ENCODE measurements at places on chromosomes 3 and 15. TPM values are rescaled to one million over a fixed set of nuclear protein-coding genes. Genes with fewer than 3 reads are reported as not detected.

The MUC20 gene
- 1.4 TPM for total RNA-seq

GRCh38 chr3:15341030-15341726 is 8.8 kb upstream of the SH3BP5 start:
- DNase-seq: no peak
- H3K36me3 ChIP-seq: no peaks in the 10 kb centered on the region
- no peaks in the 10 kb centered on the region for H3K27me3 ChIP-seq
- peaks cover 5% of the 10 kb centered on the region for H3K4me1 ChIP-seq
- no peak overlapping the region for H3K27ac ChIP-seq

DNA sequence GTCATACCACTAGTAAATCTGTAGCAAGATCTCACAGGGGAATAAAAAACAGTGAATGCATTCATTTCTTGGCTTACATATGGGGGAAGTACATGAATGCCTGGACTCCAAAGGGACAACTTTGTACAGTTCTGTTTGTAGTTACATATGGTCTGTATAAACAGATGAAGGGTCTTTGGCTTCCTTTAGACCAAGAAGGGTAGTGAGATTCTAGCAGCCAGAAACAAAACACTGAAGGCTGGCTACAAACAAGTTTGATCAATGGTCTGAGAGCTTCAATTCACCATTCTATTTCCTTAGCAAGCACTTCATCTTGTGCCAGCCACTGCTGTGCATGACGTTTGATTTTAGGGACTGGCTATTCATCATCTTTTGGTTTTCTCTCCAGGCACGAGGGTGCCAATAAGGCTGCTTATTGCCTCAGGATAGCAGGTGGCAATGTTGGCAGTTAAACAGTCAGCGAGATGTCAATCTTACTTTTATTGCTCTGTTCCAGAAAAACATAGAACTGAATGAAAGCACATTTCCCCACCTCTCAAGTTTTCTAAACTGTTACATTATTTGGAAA is 313.7 kb upstream of the COL8A1 start:
- no peaks in the 10 kb centered on the region for H3K4me1 ChIP-seq
- no peak for DNase-seq
- no peaks in the 10 kb centered on the region for H3K36me3 ChIP-seq
- H3K27ac ChIP-seq: no peak overlapping the region
- H3K4me3 ChIP-seq: no peak overlapping the region
- no peaks in the 10 kb centered on the region for H3K27me3 ChIP-seq

- no peak for DNase-seq
- H3K36me3 ChIP-seq: peaks cover 47% of the 10 kb centered on the region
- H3K27me3 ChIP-seq: no peaks in the 10 kb centered on the region
- H3K4me3 ChIP-seq: no peak overlapping the region
- peaks cover 22% of the 10 kb centered on the region for H3K4me1 ChIP-seq
- H3K27ac ChIP-seq: peak overlapping the region; percentile 94
These were observed 1.5 kb upstream of the C3orf62 start for GRCh38 chr3:49278548-49278947.

GRCh38 chr15:94335616-94336015 is 104.3 kb downstream of the MCTP2 start:
- no peak for DNase-seq
- no peaks in the 10 kb centered on the region for H3K4me1 ChIP-seq

DNA sequence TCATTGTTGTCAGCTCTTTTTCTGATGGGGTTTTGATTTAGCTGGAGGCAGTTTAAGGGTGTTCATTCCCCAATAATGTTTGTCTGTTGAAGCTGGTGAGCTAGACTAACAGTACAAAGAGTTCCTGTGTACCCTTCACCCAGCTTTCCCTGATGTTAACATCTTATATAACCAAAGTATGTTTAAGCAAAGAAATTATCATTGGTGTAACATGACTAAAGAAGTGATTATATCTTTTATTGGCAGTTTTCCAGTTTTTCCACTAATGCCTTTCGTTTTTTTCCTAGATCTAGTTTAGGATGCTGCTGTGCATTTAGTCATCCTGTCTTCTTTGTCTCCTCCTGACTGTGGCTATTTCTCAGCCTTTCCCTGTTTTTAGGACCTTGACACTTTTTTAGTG is 165.6 kb downstream of the LPP start:
- H3K36me3 ChIP-seq: no peaks in the 10 kb centered on the region
- no peak overlapping the region for H3K27ac ChIP-seq
- DNase-seq: no peak
- H3K27me3 ChIP-seq: no peaks in the 10 kb centered on the region

The ASB14 gene
- total RNA-seq: 10.2 TPM

- H3K4me3 ChIP-seq: no peak overlapping the region
- DNase-seq: no peak
- no peaks in the 10 kb centered on the region for H3K27me3 ChIP-seq
These were observed 39.1 kb downstream of the MYO1E start for GRCh38 chr15:59333401-59334075.

- no peaks in the 10 kb centered on the region for H3K27me3 ChIP-seq
- no peak overlapping the region for H3K4me3 ChIP-seq
- no peak for DNase-seq
- H3K36me3 ChIP-seq: no peaks in the 10 kb centered on the region
- H3K27ac ChIP-seq: no peak overlapping the region
These were observed 18.3 kb downstream of the CPB1 start for GRCh38 chr3:148845756-148846395.

- H3K36me3 ChIP-seq: no peaks in the 10 kb centered on the region
- peak overlapping the region; percentile 64 for H3K4me3 ChIP-seq
- peak overlapping the region; percentile 82 for H3K27ac ChIP-seq
- peaks cover 2% of the 10 kb centered on the region for H3K27me3 ChIP-seq
- DNase-seq: no peak
- peaks cover 19% of the 10 kb centered on the region for H3K4me1 ChIP-seq
These were observed 3.6 kb downstream of the ACTC1 start for GRCh38 chr15:34791701-34792100.

DNA sequence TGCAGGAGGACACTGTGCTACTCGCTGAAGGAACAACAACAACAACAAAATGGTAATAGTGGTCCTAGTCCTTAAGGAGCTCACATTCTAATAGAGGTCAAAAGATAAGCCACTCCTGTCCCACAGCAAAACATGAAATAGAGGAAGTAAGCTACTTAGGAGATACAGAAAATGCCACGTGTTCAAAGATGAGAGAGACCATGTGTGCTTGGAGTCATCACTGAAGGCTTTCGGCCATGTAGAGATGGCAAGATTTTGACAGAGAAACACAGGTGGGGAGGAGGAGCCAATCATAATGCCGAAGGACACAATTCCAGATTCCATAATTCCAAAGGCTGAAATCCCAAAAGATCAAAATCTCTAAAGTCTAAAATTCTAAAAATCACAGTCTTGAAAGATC is 24.8 kb upstream of the RIOX2 start:
- H3K36me3 ChIP-seq: no peaks in the 10 kb centered on the region
- no peak for DNase-seq
- H3K4me3 ChIP-seq: no peak overlapping the region
- H3K27me3 ChIP-seq: no peaks in the 10 kb centered on the region
- no peak overlapping the region for H3K27ac ChIP-seq

DNA sequence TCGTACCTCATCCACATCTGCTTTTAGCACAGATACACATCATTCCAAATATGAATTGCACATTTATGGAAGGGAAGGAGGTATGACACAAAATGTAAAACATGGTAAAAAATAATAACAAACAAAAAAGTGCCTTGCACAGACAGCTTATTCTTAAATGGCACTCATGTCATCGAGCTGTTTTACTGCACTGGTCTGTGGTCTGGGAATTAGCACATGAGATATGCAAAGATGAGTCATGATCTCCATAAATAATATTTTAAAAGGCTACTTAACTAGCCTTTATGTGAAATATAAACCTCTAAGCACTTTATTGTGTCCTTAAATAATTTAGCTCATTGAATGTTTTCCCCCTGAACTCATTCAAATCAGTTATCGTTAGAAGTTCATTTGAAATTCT is 142.2 kb upstream of the ZNF385D start:
- H3K4me3 ChIP-seq: no peak overlapping the region
- no peak overlapping the region for H3K27ac ChIP-seq
- H3K36me3 ChIP-seq: no peaks in the 10 kb centered on the region
- H3K4me1 ChIP-seq: peaks cover 4% of the 10 kb centered on the region

The DYNLT2B gene
- total RNA-seq: not detected

- no peak for DNase-seq
- no peak overlapping the region for H3K4me3 ChIP-seq
- H3K27ac ChIP-seq: no peak overlapping the region
- H3K36me3 ChIP-seq: no peaks in the 10 kb centered on the region
These were observed 1449.0 kb downstream of the OTOL1 start for GRCh38 chr3:162945626-162946025.

The LTF gene
- total RNA-seq: 3.8 TPM

- no peak overlapping the region for H3K4me3 ChIP-seq
- peaks cover 45% of the 10 kb centered on the region for H3K4me1 ChIP-seq
- H3K36me3 ChIP-seq: no peaks in the 10 kb centered on the region
- H3K27ac ChIP-seq: no peak overlapping the region
These were observed 4.3 kb downstream of the GOLIM4 start for GRCh38 chr3:168091302-168091858.

The PRKAR2A gene
- total RNA-seq: 126 TPM

- no peak for DNase-seq
- H3K4me3 ChIP-seq: no peak overlapping the region
- no peaks in the 10 kb centered on the region for H3K27me3 ChIP-seq
- no peak overlapping the region for H3K27ac ChIP-seq
These were observed 25.4 kb downstream of the CACNA2D2 start for GRCh38 chr3:50478051-50478450.

The TRPM1 gene
- total RNA-seq: not detected

- DNase-seq: no peak
- no peaks in the 10 kb centered on the region for H3K4me1 ChIP-seq
These were observed 408.9 kb upstream of the WNT5A start for GRCh38 chr3:55895897-55896566.

DNA sequence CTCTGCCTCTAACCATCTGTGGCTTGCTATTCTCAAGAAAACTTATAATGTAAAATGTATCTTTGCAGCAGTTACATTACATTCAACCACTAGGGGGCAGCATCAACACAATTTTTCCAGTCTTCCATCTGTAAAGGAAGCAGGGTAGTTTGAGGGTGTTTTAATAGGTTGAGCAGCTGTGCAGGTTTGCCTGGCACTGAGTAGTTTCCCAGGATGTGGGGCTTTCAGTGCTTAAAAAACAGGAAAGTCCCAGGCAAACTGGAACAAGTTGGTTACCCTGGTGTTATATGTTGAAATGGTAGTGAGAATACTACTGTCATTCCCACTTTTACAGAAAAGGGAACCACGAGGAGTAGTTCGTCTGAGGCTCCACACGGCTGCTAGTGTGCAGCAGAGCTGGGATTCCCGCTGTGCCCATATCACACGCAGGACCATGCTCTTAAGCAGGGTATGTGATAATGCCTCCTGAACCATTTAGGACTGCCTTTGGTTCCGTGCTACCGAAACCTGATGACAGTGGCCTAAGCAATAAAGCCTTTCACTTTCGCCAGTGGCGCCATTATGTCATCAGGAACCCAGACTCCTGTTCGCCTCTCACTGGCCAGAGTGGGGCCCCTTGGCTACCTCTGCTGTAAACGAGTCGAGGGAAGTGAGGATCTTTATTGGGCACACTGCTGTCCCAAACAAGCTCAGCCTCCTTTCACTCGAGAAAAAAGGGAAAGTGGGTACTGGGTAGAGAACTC is 64.7 kb upstream of the ZBTB38 start:
- H3K27ac ChIP-seq: no peak overlapping the region
- H3K4me1 ChIP-seq: no peaks in the 10 kb centered on the region
- DNase-seq: no peak
- H3K36me3 ChIP-seq: no peaks in the 10 kb centered on the region
- no peak overlapping the region for H3K4me3 ChIP-seq
- no peaks in the 10 kb centered on the region for H3K27me3 ChIP-seq

- no peak overlapping the region for H3K27ac ChIP-seq
- H3K27me3 ChIP-seq: peaks cover 33% of the 10 kb centered on the region
- H3K4me3 ChIP-seq: no peak overlapping the region
- DNase-seq: no peak
- peaks cover 8% of the 10 kb centered on the region for H3K4me1 ChIP-seq
- no peaks in the 10 kb centered on the region for H3K36me3 ChIP-seq
These were observed 3.5 kb downstream of the VIPR1 start for GRCh38 chr3:42505849-42506410.

The PLIN1 gene
- total RNA-seq: 0.79 TPM

DNA sequence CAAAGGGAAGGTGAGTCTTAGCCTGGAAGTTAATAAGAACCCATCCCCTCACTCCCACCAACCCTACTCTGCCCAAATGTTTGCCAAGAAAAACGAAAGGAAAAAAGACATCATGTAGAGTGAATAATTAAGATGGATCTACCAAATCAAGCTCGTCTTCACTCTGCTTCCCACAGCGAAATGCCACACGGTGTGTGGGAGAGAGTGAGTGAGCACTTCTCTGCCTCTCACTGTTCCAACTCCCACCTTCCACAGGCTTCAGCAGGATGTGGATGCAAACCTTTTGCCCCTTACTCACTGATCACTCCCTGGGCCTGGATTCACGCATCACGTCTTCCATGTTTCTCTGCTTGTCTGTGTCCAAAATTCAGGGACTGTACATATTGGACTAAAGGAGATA is 85.4 kb downstream of the WDR76 start:
- no peaks in the 10 kb centered on the region for H3K4me1 ChIP-seq
- DNase-seq: no peak
- H3K36me3 ChIP-seq: no peaks in the 10 kb centered on the region
- no peaks in the 10 kb centered on the region for H3K27me3 ChIP-seq

- peaks cover 16% of the 10 kb centered on the region for H3K4me1 ChIP-seq
- no peaks in the 10 kb centered on the region for H3K27me3 ChIP-seq
- H3K27ac ChIP-seq: no peak overlapping the region
- H3K36me3 ChIP-seq: no peaks in the 10 kb centered on the region
These were observed 7.2 kb upstream of the FAM174B start for GRCh38 chr15:92662762-92663161.

DNA sequence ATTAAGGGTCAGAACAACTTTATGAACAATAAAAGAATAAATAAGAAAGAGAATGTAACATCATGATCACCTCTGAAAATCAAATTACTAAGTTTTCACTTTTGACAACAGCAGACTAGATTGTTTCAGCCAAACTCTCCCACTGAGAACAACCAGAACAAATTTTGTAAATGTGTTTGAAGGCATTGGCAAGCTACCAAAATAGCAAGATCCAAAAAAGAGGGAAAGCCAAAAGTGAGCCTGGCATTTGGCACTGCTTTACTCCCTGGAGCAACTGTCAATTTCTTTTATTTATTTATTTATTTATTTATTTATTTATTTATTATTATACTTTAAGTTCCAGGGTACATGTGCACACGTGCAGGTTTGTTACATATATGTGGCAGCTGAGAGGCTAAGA is 67.2 kb downstream of the CFAP44 start:
- DNase-seq: no peak
- H3K27me3 ChIP-seq: no peaks in the 10 kb centered on the region
- no peaks in the 10 kb centered on the region for H3K36me3 ChIP-seq
- H3K4me3 ChIP-seq: no peak overlapping the region

The PIERCE2 gene
- 10.7 TPM for total RNA-seq

The RASGRP1 gene
- total RNA-seq: 0.23 TPM

The SLC22A14 gene
- total RNA-seq: 0.17 TPM

The PCNP gene
- total RNA-seq: 98.8 TPM

- peaks cover 8% of the 10 kb centered on the region for H3K4me1 ChIP-seq
- no peaks in the 10 kb centered on the region for H3K36me3 ChIP-seq
- H3K27ac ChIP-seq: no peak overlapping the region
- H3K27me3 ChIP-seq: peaks cover 2% of the 10 kb centered on the region
- H3K4me3 ChIP-seq: peak overlapping the region; percentile 63
These were observed 1.5 kb downstream of the C2CD4A start for GRCh38 chr15:62068071-62068809.

The PLSCR4 gene
- total RNA-seq: 3.6 TPM

- H3K36me3 ChIP-seq: no peaks in the 10 kb centered on the region
- no peak for DNase-seq
- no peaks in the 10 kb centered on the region for H3K4me1 ChIP-seq
These were observed 68.9 kb downstream of the ST8SIA2 start for GRCh38 chr15:92462424-92463125.
